ENCODE measurements at places on chromosomes 12 and 14.

- no peak for DNase-seq
These were observed 77.5 kb downstream of the LIN7A start for GRCh38 chr12:80860206-80860605.

DNA sequence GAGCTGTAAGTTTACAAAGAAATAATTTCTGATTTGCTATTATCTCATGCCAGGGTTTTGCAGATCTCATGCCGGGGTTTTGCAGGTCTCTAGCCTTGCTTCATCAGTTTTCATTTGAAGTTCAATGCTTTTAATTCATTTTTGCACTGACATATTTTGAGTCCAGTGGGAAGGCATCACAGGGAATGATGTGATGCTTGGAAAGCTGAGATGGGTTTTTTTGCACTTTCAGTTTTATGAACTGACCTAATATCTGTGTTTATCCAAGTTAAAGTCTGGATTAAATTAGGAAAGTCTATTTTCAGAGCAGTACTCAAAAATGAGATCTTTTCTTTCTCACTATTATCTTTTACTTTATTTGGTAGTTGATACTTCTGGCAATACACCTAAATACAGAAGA lies 23.6 kb upstream of the REP15 start:
- no peak for DNase-seq

GRCh38 chr14:83289896-83290295 lies 1756.2 kb upstream of the SEL1L start:
- DNase-seq = no peak

DNA sequence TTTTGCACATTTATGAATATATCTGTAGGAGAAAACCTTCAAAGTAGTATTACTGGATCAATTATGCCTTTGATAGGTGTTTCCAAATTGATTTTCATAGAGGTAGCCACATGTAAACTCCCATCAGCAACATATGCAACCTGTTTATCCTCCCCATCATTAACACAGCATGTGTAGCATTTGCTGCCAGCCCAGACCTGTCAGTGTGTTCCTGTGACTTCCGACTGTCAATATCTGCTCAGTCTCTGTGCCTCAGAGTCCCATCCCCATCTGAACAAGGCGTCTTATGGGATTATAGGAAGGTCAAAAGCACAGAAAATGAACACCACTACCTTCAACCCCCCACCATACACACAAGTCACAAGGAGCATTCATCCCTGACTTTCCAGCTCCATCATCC lies 9.5 kb upstream of the CAPRIN2 start:
- DNase-seq = no peak

DNA sequence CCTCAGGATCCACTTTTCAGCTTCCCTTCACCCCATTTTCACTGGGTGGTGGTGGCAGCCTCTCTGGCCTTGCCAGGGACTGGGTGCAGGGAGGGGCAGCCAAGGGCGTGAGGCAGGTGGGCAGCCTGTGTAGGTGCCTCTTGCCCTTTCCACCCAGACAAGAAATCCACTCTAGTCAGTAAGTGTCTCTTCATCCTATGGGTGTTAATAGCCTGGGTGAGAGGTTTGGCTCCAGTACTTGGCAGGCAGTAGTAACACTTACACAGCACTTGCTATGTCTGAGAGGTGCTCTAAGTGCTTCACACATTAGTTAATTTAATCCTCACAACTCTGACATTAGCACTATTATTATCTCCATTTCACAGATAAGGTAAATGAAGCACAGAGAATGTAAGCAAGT lies 171.9 kb downstream of the EMP1 start:
- DNase-seq = no peak

GRCh38 chr12:810671-811415 lies 58.5 kb downstream of the WNK1 start:
- no peak for DNase-seq

- DNase-seq = peak; percentile 92
These were observed 17.7 kb downstream of the SMCO2 start for GRCh38 chr12:27464220-27464554.

GRCh38 chr12:12721176-12721751 lies 4.1 kb downstream of the CDKN1B start:
- no peak for DNase-seq

- peak; percentile 67 for DNase-seq
These were observed 6.0 kb upstream of the CHD4 start for GRCh38 chr12:6613015-6613775.

DNA sequence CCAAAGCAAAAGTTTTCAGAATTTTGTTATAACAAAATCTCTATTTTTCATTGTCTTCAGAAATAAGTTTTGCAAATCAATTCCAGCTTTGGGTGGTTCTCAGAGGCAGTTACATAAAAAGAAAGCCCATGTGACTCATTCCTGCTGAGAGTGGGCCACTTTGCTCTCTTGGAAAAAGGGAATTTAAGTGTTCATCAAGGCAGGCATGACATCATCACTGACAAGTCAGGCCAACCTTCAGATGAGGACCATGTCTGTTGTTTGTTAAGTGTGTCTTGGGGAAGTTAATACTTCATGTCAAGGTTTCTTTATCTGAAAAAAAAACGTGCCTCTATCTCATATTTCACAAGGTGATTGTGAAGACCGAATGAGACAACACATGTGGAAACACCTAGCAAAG lies 519.8 kb upstream of the TMPO start:
- no peak for DNase-seq

GRCh38 chr14:43539210-43539609 lies 967.9 kb downstream of the FSCB start:
- peak; percentile 39 for DNase-seq

GRCh38 chr12:99686142-99686541 lies 38.6 kb downstream of the GARIN6 start:
- no peak for DNase-seq

Measured in fibroblast of pulmonary artery (primary cell).